ENCODE measurements at places on chromosomes 1 and 21.

GRCh38 chr1:162033428-162033827 is 9.8 kb upstream of the OLFML2B start:
- peak; percentile 34 for DNase-seq

DNA sequence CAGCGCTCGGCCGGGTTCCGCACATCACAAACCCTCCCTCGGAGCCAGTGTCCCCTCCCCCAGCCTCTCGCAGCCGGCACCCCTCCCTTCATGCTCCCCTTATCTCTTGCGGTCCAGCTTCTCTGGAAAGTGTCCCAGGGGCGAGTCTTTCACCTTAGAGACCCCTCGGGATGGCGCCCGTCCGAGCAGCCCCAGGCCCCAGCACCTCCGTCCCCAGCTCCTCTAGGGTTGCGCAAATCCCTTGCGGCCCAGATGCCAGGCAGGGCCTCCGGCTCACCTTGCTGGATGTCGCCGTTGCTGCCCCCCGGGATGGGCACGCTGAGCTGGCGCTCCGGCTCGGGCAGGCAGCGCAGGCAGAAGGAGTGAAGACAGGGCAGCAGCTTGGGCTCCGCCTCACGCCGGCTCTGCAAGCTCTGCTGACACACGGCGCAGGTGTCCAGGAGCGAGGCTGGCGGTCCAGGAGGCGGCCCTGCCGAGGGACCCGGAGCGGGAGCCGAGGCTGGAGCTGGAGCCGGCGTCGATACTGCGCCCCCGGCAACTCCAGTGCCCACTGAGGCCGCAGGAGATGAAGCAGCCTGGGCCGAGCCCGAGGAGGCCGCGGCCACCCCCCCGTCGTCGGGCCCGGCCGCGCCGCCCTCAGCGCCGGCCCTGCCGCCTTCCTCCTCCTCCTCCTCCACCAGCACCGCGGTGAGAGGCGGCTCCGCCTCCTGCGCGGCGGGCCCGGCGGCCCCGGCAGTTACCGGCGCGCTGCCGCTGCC is 550 bp downstream of the TRIM33 start:
- DNase-seq: no peak

GRCh38 chr1:162353078-162353477 is 23.6 kb downstream of the SPATA46 start:
- DNase-seq: no peak

- DNase-seq: no peak
Measured at GRCh38 chr1:248622570-248623001, 12.3 kb downstream of the OR2T11 start.

- DNase-seq: no peak
Measured at GRCh38 chr21:26179501-26179900, 8.9 kb upstream of the APP start.

DNA sequence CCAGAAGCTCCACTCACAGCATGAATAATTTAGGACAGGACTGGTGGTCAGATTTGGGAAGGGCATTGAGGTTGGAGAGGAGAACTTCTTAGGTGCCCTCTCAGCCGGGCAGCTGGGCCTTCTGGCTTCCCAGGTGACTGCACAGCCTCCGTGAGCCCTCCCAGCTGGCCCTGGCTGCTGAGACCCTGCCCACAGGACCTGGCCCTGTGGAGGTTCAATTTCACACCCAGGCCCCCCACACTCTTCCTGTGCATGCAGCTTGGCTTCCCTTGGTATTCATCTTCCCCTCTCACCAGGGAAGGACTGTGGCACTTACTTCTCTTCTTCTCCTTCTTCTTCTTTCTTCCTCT is 50.6 kb downstream of the NDUFS5 start:
- no peak for DNase-seq

- DNase-seq: no peak
Measured at GRCh38 chr21:44027607-44028286, 15.6 kb downstream of the TRAPPC10 start.

DNA sequence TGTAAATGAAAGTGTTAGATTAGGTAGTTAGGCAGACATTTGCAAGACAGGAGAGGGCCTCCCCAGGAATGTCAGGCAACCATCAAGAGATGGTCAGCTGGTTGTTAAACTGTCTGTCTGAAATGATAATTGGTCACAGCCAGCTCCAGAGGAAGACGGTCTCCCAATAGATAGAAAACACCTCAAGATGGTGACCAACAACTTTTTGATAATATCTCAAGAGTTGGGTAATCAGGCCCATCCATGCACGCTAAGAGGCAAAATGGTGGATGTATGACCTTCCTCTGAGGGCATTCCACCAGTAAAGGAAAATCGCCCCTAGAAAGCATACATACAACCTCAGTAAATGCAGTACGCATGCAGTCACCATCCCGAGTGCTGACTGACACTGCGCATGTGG is 118.2 kb downstream of the MAP3K21 start:
- no peak for DNase-seq

- no peak for DNase-seq
Measured at GRCh38 chr21:35852820-35853219, 207.5 kb downstream of the SETD4 start.

- DNase-seq: no peak
Measured at GRCh38 chr21:29237110-29238052, 61.3 kb upstream of the BACH1 start.

- no peak for DNase-seq
Measured at GRCh38 chr1:36751525-36751924, 268.8 kb upstream of the CSF3R start.

DNA sequence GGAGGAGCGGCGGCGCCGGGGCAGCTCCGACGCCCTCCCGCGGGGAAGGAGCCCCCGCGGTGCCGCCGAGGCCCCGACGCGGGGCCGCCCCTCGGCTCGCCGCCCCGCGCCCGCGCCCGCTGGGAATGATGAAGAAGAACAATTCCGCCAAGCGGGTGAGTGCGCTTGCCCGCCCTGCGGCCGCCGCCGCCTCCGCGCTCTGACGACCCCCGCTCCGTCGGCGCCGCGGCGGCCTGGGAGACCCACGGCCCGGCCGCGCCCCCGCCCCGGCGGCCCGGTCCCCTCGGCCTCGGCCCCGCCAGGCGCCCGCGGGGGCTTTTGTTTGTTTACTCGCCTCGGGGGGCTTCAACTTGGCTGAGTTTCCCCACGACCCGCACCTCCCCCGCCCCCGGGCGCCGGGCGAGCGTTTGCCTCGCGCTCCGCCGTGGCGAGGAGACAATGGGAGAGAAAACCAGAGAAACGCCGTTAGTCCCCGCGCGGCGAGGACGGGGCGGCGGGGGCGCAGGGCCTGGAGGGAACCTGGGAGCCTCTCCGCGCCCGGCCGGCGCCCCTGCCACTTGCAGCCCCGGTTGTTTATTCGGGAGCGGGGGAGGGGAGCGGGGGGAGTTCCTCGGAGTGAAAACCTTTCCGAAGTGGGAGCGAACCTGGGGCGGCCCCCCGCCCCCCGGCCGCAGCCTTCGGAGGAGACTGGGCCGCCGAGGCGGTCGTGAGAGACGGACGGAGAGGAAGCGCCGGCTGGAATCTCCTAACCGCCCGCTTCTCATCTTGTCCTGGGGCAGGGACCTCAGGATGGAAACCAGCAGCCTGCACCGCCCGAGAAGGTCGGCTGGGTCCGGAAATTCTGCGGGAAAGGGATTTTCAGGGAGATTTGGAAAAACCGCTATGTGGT is 661 bp downstream of the PLEKHO1 start:
- DNase-seq: no peak

DNA sequence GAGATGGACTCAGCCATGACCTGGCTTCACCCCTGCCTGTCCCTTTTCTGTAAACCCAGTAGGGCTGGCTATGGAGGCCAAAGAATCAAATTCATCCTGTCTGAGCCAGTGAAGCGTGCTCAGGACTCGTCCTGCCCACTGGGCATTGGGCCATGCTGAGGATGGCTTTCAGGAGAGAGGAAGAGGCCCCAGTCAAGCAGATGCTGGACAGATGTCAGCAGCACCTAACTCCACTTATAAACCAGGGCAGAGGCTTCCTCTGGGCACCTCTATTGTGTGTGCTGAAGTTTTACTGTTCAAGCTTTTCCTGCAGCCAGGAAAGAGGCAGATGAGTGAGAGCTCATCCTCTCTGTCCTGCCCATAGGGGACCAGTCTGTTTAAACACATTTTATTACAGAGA is 97.4 kb upstream of the GCLM start:
- no peak for DNase-seq

DNA sequence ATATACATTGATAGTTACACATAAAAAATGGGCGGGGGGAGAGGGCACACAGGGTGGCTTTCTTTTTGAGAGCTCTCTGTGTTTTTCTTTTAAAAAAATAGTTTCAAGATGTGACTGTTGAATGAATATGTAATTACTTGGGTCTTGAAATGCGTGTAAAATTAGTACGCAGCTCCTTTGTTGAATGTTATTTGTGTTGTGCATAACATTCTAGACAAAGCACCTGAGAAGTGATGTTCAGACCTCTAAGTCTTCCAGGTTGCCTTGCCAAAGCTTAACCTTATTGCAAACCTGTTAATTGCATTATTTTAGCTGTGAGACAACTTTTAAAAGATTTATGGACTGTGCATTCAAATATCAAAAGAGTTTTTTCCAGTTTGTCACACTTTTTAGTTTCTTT is 5.4 kb downstream of the PBX1 start:
- DNase-seq: no peak

DNA sequence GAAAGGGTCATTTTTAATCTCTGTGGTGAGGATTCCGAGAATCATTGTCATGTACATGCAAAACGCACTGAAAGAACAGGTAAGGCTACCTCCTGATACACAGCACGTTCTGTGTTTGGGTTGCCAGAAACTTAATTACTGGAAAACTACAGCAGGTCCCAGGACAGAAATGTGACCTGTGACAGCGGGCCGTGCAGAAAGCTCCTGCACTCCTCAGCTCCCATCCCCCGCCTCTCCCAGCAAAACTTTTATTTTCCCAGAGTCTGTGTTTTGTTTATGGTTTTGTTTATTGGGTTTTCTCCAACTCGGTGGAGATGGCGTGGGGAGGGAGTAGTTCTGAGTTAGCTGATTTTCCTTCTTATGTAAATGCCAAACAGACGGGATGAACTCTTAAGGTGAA is 44.7 kb downstream of the SLC44A3 start:
- no peak for DNase-seq

DNA sequence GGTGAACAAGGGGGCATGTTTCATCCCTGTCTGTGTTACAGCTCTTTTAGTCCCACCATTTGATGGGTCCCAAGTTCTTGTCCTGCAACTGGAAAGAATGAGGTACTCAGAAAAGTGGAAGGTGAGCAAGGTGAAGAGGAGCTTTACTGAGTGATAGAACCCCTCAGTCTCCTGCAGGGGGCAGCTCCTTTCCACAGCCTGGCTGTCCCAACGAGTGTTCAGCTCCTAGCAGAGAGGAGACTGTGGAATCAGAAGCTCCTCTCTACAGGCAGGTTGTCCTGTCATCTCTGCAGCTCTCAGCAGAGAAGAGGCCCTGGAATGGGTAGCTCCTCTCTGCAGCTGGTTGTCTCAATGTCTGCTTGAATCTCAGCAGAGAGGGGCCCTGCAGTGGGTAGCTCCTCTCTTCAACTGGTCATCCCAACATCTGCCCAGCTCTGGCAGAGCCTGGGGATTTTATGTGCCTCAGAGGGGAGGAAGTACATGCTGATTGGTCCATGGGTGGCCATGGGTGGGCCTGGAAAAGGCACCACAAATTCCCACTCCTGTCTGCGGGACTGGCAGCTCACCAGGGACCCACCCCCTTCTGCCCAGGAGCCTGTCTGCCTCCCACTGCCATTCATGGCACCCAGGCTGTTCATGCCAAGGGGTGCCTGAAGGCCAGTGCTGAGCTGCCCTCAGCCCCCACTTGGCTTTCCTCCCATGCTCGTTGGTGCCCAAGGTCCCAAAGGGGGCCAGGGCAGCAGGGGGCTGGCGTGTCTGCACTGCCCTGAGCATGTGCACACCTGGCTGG is 25.7 kb downstream of the LDLRAD1 start:
- DNase-seq: no peak

GRCh38 chr1:212542761-212543187 is 65.8 kb upstream of the ATF3 start:
- no peak for DNase-seq

GRCh38 chr1:72280131-72280530 is 2.2 kb downstream of the NEGR1 start:
- no peak for DNase-seq

DNA sequence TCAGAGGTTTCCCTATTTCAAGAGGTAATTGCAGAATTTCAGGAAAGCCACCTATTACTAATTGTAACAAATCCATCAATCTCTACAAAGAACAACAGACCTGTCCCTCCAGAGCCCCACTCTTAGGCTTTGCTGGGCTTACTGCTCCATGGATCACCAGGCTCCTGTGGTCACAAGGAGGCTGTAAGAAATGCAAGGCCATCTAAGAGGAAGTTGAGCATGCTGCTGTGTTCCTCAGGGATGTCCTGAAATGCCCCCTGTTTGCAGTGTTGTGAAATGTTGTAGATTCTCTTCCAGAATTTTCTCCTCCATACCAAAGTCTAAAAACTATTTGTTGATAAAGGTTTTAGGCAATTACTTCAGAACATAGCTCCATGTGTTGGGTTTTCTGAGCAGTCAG is 24.4 kb upstream of the DUSP23 start:
- DNase-seq: no peak

DNA sequence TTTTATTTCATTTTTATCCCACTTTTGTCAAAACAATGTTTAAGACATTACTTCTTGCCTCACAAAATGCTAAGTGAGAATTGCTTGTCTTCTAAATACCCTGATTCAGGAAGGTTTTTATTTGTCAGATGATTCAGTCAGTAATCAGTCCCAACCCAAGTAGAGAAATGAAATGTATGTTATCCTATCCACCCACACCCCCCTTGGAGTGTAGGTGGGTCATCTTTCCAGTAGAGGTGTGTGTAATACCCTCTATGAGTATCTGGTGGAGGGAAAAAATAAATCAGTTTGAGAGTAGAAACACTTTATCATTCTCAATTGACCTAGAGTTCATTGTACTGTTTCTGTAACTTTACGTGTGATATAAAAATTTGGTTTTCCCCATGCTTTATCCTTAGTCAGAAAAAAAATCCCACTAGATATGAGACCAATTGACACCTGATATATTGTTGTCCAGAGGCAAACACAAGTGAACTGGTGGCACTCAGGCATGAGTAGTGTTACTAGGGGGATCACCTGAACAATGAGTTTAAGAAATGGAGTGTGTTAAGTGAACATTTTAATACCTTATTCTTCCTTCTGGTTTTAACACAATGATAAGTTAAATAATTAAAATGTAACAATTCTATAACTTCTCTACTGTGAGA is 153.8 kb upstream of the C1orf105 start:
- DNase-seq: no peak

DNA sequence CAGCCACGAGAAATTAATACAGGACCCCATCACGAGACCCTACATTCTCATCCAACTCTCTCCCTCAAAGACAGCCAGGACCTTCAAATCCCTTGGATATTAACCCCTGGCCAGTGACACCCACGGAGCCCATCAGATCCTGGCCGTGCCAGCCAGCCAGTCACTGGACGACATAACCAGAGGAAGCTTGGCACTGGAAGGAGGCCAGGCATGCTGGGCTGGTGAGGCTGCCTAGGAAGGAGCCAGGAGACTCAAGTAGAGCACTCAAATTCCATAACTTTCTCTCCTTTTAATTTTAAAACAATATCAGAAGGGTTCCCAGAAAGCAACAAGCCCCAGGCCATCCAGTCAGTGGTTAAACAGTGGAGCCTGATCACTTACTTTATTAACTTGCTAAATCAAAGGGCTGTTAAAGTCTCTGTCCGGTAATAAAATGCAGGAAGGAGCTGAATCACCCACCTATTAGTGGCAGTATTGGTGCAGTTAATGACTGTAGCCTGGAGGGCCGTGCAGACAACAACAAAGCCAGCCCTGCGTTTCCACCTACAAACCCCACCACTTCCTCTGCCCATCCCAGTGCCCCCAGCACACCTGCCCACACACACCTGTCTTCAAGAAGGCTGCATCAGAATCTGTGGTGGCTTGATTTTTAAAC is 78.0 kb downstream of the HIVEP3 start:
- DNase-seq: no peak
